Stimulated activated CD4-positive, alpha-beta T cell treated with anti-CD3 and anti-CD28 coated beads, Interleukin-4, amount 100 ng/mL, for 4 hours (primary cell): ENCODE measurements at places on chromosomes 3 and 15.

DNA sequence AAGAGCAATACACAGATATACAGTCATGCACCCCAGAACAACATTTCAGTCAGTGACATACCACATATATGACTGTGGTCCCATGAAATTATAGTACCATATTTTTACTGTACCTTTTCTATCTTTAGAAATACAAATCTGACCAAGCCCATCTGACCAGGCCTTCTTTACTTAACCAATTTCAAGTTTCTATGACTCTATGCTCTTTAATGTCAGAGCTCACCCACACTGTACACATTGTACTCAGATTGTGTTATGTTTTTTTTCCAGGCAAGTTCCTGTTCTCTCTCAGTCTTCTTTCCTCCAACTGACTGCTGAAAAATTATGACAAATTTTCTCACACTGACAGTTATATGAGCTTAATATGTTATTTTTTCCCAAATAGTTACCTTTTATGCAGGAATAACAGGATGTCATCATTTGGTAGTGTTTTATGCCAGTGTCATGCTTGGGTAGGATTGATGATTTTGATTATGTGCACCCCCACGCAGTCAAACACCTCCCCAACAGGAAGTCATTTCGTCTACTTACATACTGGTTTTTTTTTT is 8.0 kb upstream of the CBLB start:
- no peak for DNase-seq

DNA sequence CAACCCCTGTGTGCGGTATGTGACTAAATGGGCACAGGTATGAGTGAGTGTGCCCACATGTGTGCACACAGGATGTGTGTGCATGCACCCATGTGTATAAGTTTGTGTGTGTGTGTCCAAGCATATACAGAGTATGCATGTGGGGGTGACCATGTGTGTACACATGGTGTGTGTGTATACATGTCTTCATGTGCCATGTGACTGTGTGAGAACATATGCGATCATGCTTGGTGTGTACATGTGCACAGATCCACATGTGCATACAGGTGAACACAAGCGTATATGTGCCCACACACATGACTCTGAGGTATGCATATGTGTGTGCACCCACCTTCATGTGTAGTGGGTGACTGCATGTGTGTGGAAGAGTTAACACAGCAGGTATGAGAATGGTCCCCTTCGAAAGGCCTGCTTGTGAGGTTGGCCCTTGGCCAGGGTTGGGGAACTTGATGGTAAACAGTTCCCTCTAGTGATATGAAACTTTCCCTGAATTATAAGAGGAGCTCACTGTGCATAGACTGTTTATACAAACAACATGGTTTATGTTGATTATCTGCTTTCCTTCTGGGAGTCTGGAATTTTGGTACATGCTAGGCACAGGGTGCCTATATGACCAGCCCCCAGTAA is 10.3 kb downstream of the PFKFB4 start:
- DNase-seq = no peak

- no peak for DNase-seq
These were observed 219.7 kb downstream of the CD47 start for GRCh38 chr3:107870943-107871638.

DNA sequence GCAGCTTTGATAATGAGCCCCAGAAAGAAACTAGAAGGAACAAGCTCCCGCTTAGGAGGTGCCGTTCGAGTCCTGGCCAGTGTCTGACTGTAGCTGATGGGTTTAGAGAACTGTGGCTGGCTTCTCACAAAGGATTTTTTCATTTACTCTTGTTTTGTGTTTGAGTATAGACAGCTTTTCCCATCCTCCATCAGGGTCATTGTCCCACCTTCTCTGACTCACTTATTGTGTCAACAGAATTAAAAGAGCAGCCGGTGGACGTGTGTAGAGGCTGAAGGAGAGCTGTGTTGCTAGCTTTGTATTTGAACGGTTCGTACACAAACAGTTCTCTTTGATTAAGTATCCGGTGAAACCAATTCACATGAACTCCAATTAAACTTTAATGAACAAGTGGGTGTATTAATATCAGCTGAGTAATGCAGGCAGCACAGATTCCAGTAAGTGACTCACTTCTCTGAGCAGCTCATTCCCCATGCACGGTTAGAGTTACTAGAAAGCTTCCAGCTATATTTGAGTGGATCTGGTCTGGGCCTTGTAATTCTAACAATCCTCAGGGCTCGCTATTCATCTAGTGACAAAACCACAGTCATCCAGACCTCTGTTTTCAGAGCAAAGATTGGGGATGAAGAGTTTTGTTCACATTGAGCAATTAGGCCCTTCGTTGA is 141.0 kb downstream of the LPP start:
- DNase-seq = no peak

DNA sequence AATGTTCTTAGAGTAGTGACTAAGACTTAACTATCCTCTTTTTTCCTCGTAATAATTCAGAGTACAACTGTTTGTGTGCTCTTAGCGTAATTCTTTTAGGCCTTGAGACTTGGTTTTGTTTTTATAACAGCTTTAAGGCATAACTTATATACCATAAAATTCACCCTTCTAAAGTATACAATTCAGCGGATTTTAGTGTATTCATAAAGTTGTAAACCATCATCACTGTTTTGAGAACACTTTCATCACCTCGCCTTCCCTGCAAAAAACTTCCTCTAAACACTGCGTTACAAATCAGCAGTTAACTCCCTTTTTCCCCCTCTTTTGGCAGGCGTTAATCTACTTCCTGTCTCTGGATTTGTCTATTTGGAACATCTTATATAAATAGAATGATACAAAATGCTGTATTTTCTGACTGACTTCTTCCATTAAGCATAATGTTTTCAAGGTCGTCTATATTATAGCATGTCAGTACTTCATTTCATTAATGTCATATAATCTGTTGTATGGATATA is 18.7 kb downstream of the DNAJC13 start:
- DNase-seq = no peak
